ENCODE measurements at places on chromosomes 13 and 19.
A peak's percentile ranks its signal among the peaks of the same experiment; 100 is the strongest.

- no peak for DNase-seq
Measured at GRCh38 chr13:32311188-32311897, 3.8 kb downstream of the ZAR1L start.

DNA sequence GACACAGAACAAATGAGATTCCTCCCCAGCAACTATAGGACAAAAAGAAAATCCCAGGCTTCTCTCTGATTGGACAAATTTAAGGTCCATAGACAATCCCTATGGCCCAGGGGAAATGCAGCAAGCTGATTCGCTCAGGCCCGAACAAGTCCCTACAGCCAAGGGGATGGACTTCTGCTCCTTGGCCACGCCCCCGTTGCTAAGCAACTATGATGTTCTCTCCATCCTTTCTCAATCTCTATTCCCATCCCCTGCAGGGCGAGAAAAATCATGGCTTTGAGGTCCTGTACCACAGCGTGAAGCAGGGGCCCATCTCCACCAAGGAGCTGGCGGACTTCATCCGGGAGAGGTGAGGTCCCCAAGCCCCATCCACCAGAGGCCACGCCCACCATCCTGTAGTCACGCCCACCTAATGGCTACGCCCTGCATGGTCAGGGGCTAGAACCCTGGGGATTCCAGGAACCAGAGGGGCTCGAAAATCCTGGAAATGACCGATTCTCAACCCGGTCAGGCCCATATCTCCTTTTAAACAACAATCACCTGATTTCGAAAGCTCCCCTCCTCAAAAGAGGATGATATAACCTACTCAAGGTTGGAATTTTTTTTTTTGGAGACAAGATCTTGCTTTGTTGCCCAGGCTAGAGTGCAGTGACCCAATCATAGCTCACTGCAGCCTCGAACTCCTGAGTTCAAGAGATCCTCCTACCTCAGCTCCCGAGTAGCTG, 11.4 kb downstream of the FCHO1 start:
- no peak for DNase-seq

- no peak for DNase-seq
Measured at GRCh38 chr19:48654299-48655059, 8.5 kb upstream of the CA11 start.

DNA sequence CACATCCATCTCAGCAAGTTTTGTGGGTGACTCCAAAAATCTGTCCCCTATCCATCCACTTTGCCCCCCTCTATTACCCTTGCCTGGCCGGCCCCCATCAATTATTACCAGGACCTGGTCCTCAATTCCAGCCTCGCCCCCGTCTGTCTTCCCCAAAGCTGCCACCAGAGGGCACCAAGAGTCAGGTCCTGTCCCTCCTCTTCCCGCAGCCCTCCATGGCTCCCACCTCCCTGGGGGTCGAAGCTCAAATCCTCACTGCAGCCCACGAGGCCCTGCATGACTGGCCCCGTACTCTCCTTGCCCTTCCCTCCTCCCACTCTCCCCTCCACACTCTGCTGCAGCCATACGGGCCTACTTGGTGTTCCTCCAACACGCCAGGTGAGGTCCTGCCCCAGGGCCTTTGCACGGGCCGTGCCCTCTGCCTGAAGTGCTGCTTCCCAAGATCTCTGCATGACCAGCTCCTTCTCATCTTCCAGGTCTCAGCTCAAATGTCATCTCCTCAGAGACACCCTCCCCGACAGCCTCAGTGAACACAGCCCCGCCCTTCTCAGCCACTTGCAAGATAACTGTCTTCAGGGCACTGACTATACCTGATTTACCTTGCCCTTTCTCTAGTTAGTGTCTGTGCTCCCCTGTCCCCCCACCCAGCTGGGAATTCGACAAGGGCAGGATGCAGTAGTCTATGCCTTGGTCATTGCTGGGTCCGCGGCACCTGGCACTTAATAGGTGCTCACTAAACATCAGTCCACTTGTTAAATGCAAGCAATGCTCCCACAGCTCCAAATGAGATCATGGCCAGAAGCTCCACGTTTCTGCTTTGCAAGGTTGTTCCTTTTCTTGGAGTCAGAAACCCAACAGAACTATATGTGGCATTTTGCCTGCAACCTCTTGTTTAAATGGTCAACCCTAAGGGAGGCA, 16.8 kb upstream of the SEMA6B start:
- DNase-seq = no peak

DNA sequence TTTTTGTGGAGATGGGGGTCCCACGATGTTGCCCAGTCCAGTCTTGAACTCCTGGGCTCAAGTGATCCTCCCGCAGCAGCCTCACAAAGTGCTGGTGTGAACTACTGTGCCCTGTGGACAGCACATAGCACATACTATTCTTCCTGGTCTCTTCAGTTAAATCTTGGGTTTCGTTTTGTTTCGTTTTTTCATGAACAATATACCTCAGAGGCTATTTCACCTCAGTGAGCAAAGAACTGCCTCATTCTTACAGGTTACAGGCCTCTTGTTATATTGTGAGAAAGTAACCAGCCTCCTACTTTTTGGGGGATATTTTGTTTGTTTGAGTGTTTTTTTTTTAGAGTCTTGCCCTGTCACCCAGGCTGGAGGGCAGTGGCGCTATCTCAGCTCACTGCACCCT, 1.3 kb upstream of the C3 start:
- no peak for DNase-seq

- no peak for DNase-seq
Measured at GRCh38 chr13:113787694-113788093, 28.7 kb downstream of the TMEM255B start.

DNA sequence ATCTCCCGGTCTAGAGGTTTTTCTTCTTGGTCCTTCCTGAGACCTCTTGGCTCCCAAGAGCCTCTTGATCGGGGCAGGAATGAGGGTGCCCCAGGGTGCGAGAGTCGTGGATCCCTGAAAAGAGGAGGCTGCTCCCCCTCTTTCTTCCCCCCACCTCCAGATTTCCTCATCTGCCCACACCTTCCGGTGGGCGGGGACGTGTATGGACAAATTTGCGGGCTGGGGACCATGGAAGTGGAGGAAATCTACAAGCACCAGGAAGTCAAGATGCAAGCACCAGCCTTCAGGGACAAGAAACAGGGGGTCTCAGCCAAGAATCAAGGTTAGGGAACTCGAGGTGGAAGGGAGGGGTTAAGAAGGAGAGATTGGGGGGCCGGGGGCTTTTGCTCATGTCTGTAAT, at the start of gene MCEMP1:
Gene MCEMP1 (plus strand): TSS at position 237 of the 400 bp plus-strand sequence. CDS start 31 bp downstream, at position 268.
- no peak for DNase-seq

GRCh38 chr19:43674596-43674995, 4.6 kb upstream of the PLAUR start:
- DNase-seq = no peak

GRCh38 chr13:109719962-109720646, 66.3 kb downstream of the IRS2 start:
- no peak for DNase-seq

- no peak for DNase-seq
Measured at GRCh38 chr13:106471957-106472543, 63.4 kb downstream of the EFNB2 start.

GRCh38 chr19:44570984-44571684, 41.7 kb upstream of the CEACAM20 start:
- peak; percentile 76 for DNase-seq

DNA sequence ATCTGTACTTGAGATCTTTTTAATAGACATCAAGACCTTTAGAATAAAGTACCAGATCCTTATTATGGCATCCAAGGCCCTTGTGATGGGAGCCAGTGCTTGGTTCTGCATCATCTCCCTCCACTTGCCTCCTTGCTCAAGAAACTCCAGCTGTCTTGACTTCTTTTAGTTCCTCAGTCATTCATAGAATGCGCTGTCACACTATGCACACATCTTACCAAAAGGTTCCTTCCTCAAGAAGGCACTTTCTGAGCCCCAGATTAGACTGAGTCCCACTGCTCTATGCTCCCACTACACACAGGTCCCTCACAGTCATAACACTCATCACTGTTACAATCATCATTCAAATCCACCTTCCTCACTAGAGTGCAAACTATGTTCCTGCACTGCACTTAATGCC, 57.8 kb upstream of the ITM2B start:
- no peak for DNase-seq

GRCh38 chr13:25169356-25169755, 2.7 kb downstream of the AMER2 start:
- DNase-seq = no peak

- no peak for DNase-seq
Measured at GRCh38 chr13:45527699-45528462, 63.1 kb downstream of the COG3 start.

DNA sequence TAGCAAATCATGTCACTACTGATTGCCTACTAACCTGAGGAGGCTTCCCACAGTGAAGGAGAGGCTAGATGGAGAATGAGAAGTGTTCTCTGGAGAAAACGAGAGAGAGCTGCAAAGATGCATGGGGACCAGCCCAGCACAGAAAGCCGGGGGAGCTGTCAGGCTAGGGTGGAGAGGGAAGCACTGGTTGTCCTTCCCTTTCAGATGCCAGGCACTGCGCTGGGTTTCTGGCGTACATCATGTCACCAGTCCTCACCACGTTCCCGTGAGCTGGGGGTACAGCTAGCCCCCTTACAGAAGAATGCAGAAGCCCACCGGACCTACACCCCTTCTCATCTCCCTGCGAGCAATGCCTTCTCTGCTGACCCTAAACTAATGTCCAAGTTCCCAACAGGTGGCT, 86.0 kb downstream of the STK24 start:
- DNase-seq = no peak

DNA sequence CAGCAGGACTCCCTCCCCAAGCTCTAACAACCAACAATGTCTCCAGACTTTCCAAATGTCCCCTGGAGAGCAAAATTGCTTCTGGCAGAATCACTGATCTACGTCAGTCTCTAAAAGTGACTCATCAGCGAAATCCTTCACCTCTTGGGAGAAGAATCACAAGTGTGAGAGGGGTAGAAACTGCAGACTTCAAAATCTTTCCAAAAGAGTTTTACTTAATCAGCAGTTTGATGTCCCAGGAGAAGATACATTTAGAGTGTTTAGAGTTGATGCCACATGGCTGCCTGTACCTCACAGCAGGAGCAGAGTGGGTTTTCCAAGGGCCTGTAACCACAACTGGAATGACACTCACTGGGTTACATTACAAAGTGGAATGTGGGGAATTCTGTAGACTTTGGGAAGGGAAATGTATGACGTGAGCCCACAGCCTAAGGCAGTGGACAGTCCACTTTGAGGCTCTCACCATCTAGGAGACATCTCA, 6.2 kb upstream of the CEACAM5 start:
- DNase-seq = no peak

- DNase-seq = no peak
Measured at GRCh38 chr19:46610851-46611770, 10.0 kb downstream of the CALM3 start.

GRCh38 chr19:7994928-7995809, 10.3 kb downstream of the ELAVL1 start:
- no peak for DNase-seq

- DNase-seq = peak; percentile 46
Measured at GRCh38 chr19:19488875-19489690, 26.3 kb downstream of the TSSK6 start.

GRCh38 chr13:27446986-27447583, 3.3 kb downstream of the MTIF3 start:
- DNase-seq = no peak

DNA sequence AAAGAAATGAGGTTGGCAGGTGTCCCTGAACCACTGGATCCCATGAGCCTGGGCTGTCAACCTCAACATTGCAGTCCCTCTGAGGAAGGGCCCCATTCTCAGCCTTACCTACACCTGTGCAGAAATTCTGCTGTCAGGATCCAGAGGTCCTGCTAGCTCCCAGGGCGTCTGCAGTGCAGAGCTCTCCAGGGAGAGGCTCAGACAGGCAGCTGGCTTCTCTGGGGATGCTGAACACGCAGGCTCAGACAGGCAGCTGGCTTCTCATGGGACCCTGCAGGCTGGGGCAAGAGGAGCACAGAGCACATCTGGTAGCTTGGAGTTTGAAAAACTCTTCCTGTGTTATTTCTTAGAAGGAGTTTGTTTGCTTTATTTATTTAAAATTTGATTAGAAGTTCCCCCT, 50.9 kb downstream of the TMEM255B start:
- DNase-seq = no peak

- no peak for DNase-seq
Measured at GRCh38 chr13:44837250-44837649, 152.0 kb downstream of the NUFIP1 start.

DNA sequence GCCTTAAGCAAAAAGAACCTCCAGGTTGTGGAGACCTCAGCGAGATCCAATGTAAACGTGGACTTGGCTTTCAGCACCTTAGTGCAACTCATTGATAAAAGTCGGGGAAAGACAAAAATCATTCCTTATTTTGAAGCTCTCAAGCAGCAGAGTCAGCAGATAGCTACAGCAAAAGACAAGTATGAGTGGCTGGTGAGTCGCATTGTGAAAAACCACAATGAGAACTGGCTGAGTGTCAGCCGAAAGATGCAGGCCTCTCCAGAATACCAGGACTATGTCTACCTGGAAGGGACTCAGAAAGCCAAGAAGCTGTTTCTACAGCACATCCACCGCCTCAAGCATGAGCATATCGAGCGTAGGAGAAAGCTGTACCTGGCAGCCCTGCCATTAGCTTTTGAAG, 58.5 kb downstream of the ARHGAP35 start:
- no peak for DNase-seq

- no peak for DNase-seq
Measured at GRCh38 chr13:90416938-90417337, 930.5 kb upstream of the MIR17HG start.

DNA sequence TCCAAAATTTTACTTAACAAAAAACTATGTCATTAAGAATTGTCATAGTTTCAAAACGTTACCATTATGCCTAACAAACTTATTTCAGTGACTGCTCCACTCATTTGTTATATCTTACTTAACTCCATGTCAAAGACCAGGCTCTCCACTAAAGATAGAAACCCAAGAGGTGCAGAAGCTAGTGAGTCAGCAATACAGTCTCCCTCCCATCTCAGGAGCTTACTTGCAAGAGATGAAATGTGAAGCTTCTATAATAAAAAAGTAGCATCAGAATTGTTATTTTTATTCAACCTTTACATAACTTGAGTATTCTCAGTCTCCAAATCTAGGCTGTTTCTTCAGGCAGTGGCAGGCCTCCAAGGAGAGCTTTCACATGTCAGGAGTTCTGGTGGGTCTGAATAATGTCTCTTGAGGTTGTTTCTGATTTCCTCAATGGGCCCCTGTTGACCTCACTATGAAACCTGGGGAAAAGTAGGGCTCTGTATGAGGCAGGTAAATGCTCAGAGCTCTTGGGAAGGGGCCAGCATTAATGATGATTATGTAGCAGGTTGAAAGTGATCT, 242.0 kb downstream of the NDFIP2 start:
- DNase-seq = no peak

- DNase-seq = peak; percentile 75
Measured at GRCh38 chr13:32427852-32428580, at the start of gene N4BP2L1. Gene N4BP2L1, minus strand, starts transcription at chr13:32428130. Its CDS starts 48 bp downstream, at chr13:32428082.

Data from CMK (cell line).